ENCODE measurements at places on chromosomes 16 and 17.

DNA sequence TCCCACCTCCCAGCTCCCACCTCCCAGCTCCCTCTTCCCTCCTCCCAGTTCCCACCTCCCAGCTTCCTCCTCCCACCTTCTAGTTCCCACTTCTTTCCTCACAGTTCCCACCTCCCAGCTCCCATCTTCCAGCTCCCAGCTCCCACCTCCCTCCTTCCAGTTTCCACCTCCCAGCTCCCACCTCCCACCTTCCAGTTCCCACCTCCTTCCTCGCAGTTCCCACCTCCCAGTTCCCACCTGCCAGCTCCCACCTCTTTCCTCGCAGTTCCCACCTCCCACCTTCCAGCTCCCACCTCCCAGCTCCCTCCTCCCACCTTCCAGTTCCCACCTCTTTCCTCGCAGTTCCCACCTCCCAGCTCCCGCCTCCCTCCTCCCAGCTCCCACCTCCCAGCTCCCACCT is 10.4 kb upstream of the MC1R start:
- DNase-seq: no peak

DNA sequence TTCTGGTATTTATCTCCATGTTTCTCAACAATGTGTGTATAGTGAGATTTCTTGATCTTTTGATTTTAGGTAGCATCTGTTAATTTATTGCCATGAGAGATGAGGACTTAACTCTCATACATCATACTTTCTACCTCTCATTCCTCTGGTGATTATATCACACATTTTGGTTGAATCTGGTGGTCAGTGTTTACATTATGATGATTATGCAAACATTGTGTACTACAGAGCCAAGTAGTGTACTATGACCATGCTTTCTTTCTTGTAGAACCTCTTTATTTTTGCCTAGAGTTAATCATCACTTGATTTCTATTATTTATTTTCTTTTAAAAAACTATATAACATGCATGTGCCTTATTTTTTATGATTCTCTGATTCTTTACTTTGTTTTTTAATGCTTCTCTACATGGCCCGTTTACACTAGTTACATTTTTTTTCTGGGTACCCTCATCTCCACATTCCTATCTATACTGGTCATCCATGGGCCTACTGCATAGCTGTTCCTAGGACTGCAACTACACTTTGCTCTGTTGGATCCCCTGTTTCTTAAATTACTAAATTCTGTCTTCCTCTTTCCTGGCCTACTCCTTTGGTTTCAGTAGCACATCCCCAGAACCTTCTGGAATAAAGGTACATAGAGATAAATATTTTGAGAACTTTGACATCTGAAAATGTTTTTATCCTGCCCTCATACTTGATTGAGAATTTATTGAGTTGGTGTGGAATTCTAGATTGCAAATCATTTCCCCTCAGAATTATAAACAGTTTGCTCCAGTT is 63.0 kb upstream of the LRRC37A3 start:
- no peak for DNase-seq

DNA sequence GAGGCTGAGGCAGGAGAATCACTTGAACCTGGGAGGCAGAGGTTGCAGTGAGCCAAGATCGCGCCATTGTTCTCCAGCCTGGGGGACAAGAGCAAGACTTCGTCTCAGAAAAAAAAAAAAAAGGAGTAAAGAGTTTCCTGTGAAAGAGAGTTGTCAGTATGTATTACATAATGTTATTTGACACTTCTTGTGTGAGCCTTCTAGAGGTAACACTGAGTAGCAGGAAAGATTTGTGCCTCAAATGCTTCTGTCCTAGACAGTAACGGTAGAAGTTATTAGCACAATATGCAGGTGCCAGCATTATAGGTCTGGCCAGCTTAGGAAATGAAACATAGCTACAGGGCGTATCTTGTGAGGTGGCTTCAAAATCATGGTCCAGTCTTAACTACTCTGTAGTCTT is 6.2 kb downstream of the RPS6KB1 start:
- no peak for DNase-seq

GRCh38 chr16:49643429-49644144 is 212.3 kb downstream of the ZNF423 start:
- DNase-seq: no peak

- no peak for DNase-seq
Measured at GRCh38 chr17:66268247-66268927, 34.0 kb upstream of the PRKCA start.

GRCh38 chr17:40810494-40810893 is 10.7 kb upstream of the KRT28 start:
- DNase-seq: no peak

DNA sequence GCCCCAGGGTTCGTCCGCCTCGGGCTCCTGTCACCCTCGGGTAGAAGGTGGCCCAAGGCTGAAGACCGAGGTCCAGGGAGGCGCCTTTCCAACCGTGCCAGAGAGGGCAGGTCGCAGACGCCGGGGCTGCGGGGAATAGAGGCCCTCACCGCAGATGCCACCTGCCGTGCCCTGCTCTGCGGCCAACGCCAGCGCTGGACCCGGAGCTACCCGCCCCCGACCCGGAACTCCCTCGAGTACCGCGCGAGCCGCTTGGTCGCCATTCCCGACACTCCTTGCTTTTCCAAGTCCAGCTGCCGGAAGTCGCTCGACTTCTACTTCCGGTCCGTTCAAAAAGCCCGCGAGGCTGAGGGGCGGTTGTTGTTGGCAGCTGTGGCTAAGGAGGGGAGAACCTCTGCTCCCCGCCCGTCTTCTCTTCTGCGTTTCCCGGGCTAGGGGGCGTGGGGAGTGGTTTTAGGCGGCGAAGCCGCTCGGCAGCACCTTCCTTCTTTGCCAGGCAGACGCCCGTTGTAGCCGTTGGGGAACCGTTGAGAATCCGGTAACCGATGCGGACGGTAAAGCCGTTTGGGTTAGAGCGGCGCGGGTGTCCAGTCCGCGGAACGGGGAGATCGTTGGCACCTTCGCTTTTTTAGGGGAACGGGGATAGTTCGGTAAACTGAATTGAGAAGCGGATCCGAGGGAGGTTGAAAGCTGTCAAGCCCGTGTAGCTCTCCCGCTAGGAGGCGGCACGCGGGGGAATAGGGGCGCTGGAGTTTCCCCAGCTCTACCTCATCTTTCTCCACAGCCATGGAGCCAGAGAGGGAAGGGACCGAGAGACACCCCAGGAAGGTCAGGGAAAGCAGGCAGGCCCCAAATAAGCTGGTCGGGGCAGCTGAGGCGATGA is at the start of the genes ERI2 and REXO5:
Gene ERI2 (minus strand): TSS at position 305 of the 883 bp plus-strand sequence. CDS start 42 bp downstream, at position 263.
Gene REXO5 (plus strand): TSS at position 360 of the 883 bp plus-strand sequence. CDS start 427 bp downstream, at position 787.
- DNase-seq: peak; percentile 86

DNA sequence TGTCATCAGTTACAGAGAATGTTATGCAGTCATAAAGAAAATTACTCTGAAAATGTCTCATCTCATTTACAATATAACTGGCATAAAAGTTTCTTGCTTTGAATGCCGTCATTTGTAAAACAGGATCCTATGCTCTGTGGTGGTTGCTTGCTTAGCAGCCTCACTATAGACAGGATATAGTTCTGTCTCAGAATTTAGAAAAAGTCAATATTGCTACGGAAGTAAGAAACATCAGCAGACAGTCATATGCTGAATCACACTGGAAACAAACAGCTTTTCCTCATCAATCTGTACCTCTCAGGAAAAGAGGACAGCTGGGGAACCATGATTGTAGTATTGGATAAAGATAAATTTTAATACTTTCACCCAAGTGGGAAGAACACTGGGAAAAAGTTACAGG is 105.5 kb downstream of the MYO1D start:
- no peak for DNase-seq

Data from NCI-H1694 treated with DMSO at 0.1 percent for 48 hours (cell line).